Stimulated activated CD8-positive, alpha-beta memory T cell treated with anti-CD3 and anti-CD28 coated beads, Interleukin-4, amount 100 ng/mL, for 1 hour (primary cell): ENCODE measurements at places on chromosomes 3 and 15.
A peak's percentile ranks its signal among the peaks of the same experiment; 100 is the strongest.

GRCh38 chr3:181920409-181920808 lies 208.7 kb downstream of the SOX2 start:
- no peak for DNase-seq

DNA sequence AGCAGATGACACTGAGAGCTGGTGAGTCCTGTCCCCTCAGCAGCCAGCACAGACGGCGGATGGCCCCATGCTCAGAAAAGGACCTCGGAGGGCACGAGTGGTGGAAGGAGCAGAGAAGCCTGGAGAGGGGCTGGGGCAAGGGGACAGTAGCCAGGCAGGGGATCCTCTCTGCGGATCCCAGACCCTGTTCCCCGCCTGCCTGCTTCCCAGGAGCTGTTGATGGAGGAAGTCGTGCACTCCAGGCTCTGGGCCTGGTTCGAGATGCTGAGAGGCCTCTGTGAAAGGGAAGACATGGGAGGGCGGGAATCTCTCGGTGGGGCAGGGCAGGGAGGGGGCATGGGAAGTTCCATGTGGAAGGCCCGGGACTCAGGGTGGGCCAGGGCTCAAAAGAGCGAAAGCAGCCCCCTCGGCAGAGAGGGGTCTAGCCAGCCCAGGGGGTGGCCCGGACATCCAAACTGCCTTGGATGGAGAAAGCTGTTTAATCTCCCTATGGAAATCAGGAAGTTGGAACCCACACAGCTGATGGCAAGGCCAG lies 47.9 kb upstream of the MAGEF1 start:
- DNase-seq = no peak

- DNase-seq = no peak
Measured at GRCh38 chr3:18258492-18258891, 166.6 kb downstream of the SATB1 start.

DNA sequence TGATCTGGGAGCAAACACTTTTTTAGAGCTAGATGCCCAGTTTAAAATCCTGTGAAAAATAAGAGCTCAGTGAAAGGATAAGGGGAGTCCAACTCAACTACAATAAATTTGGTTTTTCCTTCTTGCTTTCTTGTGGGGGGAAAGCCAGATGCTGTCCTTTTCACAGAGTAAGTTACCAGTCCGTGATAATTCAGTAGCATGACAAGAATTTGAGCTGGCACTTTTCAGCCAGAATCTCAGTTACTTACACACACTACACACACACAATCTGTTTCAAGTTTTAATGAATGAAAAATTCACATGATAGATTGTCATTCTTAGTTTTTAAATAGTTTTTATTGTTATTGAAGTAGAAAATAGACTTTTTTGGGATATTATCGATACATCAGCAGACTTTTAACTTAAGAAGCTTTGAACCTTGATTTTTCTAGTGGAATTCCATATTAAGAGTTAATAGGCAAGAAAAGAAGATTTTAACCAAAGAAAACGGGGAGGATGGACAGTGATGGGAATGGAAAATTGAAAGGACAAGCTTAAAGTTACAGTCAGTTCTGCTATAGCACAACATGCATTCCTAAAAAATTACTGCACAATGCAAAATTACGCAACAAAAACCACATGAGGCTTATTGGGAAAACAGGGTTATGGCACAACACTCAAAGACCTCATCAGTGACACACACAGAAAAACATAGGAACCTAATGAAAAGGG lies 47.0 kb downstream of the PSMD6 start:
- no peak for DNase-seq

GRCh38 chr3:37228749-37229148 lies 54.4 kb upstream of the LRRFIP2 start:
- no peak for DNase-seq

GRCh38 chr3:42367903-42368302 lies 42.5 kb downstream of the LYZL4 start:
- DNase-seq = no peak

- no peak for DNase-seq
Measured at GRCh38 chr15:71800835-71801745, 9.3 kb upstream of the NR2E3 start.

DNA sequence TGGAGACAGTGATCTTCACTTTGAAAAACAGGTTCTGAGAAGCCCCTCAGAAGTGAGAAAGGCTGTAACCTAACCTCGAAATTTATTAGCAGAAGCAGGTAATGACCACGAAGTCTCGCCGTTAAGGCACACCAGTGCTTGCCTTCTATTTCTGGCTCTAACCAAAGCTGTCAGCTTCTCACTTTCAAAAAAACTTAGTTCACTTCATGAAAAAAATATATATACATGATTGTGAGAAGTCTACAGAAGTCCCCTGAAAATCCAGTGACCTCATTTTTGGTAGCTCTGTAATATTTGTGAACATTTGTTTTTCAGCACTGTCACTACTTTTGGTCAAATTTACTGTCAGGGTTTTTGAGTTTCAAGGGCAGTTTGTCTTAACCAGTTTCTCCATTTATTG lies 19.1 kb upstream of the AKAP13 start:
- no peak for DNase-seq

DNA sequence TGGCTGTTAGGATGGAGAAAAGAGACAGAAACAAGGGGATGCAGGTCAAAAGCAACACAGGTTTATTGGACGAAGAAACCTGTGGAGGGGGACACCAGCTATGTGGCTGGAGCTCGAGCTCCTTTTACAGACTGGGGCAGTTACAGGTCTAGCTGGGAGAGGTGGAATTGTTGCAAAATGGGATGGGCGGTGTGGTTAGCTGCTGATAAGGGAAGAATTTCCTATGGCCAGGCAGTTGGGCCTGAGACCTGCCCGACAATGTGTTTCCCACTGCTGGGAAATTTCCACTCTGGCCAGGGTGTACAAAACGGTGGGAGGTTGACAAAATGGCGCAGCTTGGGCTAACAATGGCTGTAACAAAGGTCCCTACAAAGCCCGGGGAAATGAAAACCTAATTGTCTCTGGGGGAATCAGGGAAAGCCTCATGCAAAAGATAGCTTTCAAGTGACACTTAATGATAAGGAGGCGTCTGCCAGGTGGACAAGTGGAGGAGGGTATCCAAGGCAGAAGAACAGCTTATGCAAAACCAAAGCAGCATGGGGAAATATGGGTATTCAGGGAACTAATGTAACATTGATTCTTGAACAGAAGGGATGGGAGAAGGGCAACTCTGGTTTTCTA lies 137.4 kb upstream of the SGO1 start:
- no peak for DNase-seq

GRCh38 chr15:34726406-34727100 lies 28.2 kb downstream of the GJD2 start:
- no peak for DNase-seq

DNA sequence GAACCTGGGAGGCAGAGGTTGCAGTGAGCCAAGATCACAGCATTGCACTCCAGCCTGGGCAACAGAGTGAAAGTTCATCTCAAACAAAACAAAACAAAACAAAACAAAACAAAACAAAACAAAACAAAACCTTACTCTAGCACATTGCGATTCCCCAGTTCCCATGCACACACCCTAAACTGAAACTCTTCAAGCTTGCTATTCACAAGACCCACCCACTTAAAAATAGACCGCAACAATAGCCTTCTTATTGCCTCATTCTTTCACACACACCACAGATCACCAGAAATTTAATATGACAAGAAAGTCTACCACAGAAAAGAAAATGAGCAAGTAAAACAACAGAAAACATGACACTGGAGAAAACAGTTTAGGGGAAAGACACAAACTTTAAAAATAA lies 598.4 kb downstream of the FHIT start:
- no peak for DNase-seq

GRCh38 chr3:175399156-175399840 lies 540.2 kb downstream of the NAALADL2 start:
- no peak for DNase-seq

DNA sequence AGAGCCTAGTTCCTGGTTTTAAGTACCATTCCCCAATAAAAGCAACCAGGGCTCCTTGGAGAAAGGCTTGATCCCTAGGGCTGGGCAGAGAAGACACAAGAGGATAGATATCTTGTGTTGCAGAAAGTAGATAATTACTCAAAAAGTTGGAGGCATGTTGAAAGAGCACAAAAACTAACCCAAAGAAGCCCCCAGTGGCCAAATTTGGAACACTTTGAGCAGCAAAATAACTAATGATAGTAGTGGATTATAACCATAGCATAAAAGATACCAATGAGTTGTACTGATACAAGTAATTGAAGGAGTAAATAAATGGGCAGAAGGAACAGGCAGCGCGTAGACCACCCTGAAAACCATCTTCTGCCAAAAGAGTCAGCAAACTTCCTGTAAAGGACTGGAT lies 12.0 kb downstream of the EXOSC7 start:
- no peak for DNase-seq

DNA sequence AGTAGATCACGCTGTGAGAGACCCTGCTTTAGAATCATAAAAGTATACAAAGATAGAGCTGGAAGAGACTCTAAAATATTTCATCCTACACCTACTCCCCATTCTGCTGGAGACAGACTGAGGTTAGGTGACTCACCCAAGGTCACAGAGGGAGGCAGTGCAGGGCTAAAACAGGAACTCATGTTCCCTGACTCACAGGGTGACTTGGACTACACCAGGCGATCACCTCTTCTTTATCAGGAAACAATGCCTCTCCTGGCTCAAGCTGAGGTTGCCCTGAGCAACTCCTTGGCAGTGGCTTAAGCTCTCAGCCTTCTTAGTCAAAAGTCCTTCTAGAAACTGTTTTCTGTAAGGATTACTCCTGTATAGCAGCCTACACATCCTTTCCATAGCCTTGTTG lies 26.4 kb upstream of the TNFAIP8L3 start:
- no peak for DNase-seq

DNA sequence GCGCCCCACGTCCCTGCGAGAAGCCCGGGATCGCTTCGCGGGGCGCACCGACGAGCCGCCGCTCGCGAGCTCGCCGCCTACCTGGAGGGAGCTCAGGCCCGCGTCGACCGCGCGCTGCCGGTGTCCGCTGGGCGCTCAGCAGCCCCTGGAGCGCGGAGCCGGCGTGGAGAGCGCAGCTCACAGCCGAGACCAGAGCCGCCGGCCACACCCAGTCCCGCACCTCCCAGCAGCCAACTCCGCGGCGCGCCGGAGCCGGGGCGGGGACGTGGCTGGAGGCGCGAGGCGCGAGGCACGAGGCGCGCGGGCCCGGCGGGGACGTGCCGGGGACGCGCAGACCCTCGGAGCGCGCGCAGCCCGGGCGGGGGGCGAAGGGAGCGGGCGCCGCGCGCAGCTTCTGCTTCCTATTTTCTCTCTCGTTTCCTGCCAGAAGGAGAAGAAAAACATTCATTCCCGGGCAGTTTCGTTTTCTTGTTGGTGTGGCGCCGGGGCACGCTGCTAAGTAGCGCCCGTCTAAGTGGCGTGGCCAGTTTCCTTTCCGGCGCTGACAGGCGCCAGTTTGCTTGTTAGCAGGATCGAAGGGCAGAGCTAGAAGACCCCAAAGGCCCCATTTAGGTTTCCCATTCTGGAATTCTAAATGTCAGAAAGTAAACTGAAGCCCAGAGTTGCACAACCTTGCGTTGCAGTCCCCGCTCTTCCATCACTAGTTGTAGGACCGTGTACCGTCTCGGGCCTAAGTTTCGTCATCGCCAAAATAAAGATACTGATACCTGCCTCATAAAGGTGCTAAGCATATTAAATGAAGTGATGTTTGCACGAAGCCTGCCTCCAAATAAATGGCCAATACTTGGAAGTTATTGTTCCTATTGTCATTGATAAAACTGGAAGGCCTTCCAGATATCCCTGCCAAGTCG lies at the start of gene GNB4:
GNB4 (minus strand) TSS at position 206 of the 911 bp plus-strand sequence. CDS start 25,270 bp downstream, outside the sequence.
- DNase-seq = peak; percentile 2

DNA sequence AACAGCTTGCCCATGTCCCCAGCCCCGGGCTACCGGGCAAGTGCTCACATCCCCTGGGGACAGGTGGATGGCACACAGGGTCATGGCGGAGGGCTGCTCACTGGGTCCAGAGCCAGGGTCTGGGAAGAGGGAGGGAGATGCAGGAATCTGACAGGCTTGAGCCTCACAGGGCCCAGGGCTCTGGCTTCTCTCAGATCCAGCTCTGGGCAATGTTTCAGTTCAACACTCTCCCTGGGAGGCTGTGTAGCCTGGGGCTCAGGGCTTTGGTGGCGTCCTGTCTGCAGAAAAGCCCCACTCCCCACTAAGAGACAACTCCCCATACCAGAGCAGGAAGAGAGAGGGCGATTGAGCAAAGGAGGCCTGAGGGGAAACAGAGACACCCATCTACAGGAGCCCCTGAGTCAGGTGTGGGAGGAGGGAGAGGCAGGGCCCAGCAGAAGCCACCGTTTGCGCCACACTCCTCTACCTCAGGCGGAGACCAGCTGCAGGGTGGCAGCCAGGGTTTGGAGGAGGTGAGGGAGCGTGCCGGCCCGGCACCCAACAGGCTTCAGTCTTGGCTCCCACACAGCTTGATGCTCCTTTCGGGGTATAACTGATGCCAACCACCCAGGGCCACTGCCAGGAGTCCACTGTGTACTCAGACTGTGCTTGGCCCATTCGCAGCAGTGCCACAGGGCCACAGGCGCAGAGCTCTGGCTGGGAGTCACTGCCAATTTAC lies 16.8 kb upstream of the SRP14 start:
- no peak for DNase-seq

- DNase-seq = no peak
Measured at GRCh38 chr3:71831599-71831998, 46.7 kb upstream of the PROK2 start.

DNA sequence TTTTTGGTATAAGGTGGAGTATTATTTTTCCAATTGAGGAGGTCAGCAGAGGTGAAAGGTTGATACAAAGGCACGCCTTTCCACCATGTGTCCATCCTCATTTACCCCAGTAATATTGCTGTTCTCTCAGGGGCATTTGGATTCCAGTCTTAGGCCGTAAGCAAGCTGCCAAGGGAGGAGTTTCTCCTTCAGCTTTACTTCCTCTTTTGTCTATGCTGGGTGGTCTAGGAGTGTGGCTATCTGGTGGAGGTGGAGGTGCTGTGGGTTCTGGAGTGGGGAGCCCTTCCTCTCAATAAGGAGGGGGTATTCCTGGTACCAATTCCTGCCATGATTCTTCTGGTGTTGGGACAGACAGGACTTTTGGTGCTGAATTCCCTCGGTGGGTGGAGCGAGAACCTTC lies 340.6 kb downstream of the KCNH8 start:
- no peak for DNase-seq

DNA sequence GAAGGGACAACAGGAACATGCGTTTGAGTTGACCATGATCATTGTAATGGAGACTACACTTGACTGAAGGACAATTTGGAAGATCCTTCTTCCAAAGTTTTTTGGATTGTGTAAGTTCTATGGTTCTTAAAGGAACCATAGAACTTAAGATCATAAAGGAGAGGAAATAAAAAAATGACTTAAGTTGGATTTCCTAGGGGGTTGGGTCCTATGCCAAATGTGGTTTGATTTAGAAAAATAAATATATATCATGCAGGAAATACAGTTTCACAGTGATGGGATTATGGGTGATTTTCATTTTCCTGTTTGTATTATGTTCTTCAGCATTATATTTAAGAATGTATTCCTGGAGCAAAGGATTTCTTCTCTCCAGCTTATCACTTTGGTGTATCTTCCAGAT lies 305.5 kb upstream of the DPH6 start:
- DNase-seq = no peak

GRCh38 chr15:100394736-100395440 lies 53.1 kb upstream of the ADAMTS17 start:
- no peak for DNase-seq

DNA sequence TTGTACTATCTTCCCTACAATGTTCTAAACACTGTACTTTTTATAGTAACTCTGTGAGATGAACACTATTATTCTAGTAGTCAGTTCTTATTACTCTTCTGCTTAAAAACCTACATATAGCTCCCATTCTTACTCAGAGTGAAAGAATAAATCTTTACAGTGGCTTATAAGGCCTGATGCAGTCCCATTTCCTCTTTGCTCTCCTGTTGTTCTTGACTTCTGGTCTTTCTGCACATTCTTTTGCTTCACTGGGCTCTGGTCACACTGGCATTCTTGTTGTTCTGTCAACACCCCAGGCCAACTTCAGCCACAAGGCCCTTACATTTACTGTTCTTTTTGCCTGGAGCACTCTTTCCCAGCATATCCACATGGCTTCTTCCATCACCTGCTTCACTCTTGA lies 58.2 kb upstream of the TP63 start:
- DNase-seq = no peak
